ENCODE measurements at places on chromosomes 3 and 15. TPM values are rescaled to one million over a fixed set of nuclear protein-coding genes. Genes with fewer than 3 reads are reported as not detected.

- H3K27me3 ChIP-seq: no peaks in the 10 kb centered on the region
- H3K36me3 ChIP-seq: no peaks in the 10 kb centered on the region
- H3K4me3 ChIP-seq: no peak overlapping the region
Observed at GRCh38 chr15:58159827-58160386, 21.7 kb downstream of the AQP9 start.

DNA sequence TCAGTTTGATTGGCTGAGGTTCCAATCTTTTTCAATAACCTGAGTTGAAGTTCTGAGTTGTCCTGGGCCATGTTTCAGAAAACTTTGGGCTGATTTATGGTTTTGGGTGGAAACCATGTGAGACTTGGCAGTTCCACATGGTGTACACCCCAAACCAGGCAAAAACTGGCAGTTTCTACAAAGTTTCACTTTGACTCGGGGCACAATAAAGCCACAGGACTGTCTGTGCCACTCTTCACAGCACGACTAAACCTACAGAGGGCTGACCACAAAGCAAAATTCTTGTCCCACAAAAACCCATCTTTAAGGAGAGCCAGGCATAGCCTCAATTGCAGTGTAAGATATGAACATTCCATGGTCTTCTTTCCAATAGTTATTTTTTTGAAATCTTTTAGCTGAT, 155.0 kb downstream of the DUT start:
- H3K4me3 ChIP-seq: no peak overlapping the region
- no peak for DNase-seq
- peaks cover 52% of the 10 kb centered on the region for H3K36me3 ChIP-seq
- H3K27me3 ChIP-seq: no peaks in the 10 kb centered on the region
- H3K4me1 ChIP-seq: no peaks in the 10 kb centered on the region
- no peak overlapping the region for H3K27ac ChIP-seq

DNA sequence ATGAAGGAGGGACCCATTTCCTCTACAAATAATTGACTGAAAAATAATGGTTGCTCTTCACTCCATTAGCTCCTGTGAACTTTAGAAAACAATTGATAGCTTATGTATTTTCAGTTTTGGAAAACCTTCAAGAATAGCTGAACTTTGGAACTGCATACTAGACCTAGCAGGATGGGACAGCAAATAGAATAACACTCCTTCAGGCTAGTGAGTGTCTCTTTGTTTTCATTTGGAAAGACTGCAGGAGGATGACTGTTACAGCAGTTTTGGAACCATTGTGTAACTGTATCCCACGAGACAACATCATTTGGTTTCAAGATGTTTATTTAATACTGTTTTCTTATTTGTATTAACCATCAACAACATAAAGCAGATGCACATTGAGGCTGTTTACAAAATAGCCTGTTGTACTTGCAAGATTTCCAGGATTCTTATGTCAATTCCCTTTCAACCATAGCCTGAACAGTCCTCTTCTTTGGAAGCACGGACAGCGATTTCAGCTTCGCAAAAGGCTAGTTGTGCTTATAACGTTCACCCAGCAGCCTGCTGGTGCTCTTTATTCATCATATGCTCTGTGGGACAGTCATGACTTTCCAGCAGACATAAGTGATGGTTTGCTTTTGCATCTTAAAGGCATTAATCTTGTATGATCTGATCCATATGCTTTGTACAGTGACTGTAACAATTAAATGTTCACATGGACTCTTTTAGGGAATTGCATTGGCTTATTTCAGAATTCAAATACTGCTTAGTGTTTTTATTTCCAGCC, 335.5 kb downstream of the IL5RA start:
- no peak overlapping the region for H3K4me3 ChIP-seq
- H3K27ac ChIP-seq: no peak overlapping the region
- no peak for DNase-seq
- no peaks in the 10 kb centered on the region for H3K4me1 ChIP-seq
- no peaks in the 10 kb centered on the region for H3K36me3 ChIP-seq

DNA sequence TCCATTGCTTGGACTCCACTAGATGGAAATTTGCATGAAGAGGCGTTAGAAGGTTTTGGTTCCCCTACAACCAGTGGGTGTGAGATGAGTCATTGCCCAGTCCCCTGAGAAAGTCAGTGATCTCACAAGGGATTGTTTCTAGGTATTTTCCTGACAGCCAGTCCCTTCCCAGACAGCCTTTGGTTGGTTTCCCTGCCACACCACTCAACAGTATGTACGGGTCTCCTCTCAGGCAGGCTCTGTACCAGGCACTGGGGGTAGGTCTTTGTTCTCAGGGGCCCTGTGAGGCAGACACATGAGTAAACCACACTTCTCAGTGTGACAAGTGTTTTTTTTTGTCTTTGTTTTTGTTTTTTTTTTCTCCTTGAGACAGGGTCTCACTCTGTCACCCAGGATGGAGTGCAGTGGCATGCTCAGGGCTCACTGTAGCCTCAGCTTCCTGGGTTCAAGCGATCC, 4.0 kb downstream of the LAMP3 start:
- peaks cover 6% of the 10 kb centered on the region for H3K4me1 ChIP-seq
- DNase-seq: no peak
- no peaks in the 10 kb centered on the region for H3K36me3 ChIP-seq

DNA sequence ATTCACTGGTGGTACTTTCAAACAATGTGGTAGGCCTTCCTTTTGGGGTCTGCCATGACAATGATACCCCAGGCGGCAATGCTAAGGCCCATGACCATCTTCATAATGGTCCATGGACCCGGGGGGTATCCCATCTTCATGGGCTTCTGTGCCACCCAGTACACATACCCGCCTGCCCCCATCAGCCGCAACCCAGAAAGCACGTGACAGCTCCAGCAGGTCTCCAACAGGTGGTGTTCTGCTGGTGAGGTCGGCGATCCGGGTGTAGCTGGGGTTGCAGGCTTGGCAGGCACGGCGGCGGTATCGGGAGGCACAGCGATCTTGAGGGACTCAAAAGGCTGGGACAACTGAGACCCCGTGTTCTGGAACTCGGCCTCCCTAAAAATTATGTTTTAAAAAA, 214.5 kb downstream of the SNRPN start:
- no peaks in the 10 kb centered on the region for H3K4me1 ChIP-seq
- H3K27me3 ChIP-seq: no peaks in the 10 kb centered on the region
- H3K36me3 ChIP-seq: no peaks in the 10 kb centered on the region
- DNase-seq: no peak

GRCh38 chr15:88609344-88610090, 11.6 kb upstream of the AEN start:
- H3K4me1 ChIP-seq: peaks cover 16% of the 10 kb centered on the region
- no peaks in the 10 kb centered on the region for H3K36me3 ChIP-seq
- H3K4me3 ChIP-seq: no peak overlapping the region
- H3K27ac ChIP-seq: no peak overlapping the region
- no peak for DNase-seq

DNA sequence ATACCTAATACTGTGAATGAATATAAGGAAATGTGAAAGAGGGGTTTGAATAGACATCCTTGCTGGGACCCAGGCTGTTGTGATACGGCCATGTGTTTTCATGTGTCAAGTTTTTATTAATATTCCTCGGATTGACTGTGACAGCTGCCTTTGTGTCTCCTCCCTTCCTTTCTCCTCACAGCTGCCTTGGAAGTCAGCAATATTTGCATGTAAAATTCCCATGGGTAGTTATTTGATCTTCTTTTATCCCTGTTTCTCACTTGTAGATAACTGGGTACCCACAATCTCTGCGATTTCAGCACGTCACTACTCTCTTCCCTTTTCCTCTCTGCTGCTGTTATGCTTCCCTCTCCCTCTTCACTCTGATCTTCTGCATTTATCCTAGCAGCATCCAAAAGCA, 9.4 kb downstream of the GPR156 start:
- no peak overlapping the region for H3K4me3 ChIP-seq
- H3K4me1 ChIP-seq: no peaks in the 10 kb centered on the region
- H3K27ac ChIP-seq: no peak overlapping the region
- H3K27me3 ChIP-seq: no peaks in the 10 kb centered on the region
- no peaks in the 10 kb centered on the region for H3K36me3 ChIP-seq
- no peak for DNase-seq

GRCh38 chr3:45987368-45988291, 8.0 kb downstream of the FYCO1 start:
- DNase-seq: no peak
- peak overlapping the region; percentile 99 for H3K27ac ChIP-seq
- no peaks in the 10 kb centered on the region for H3K27me3 ChIP-seq
- H3K36me3 ChIP-seq: no peaks in the 10 kb centered on the region

- H3K27ac ChIP-seq: no peak overlapping the region
- H3K36me3 ChIP-seq: no peaks in the 10 kb centered on the region
- H3K4me1 ChIP-seq: no peaks in the 10 kb centered on the region
- H3K27me3 ChIP-seq: no peaks in the 10 kb centered on the region
- no peak overlapping the region for H3K4me3 ChIP-seq
Observed at GRCh38 chr3:81643721-81644120, 117.7 kb downstream of the GBE1 start.

- H3K4me3 ChIP-seq: no peak overlapping the region
- H3K4me1 ChIP-seq: no peaks in the 10 kb centered on the region
- DNase-seq: no peak
- no peaks in the 10 kb centered on the region for H3K27me3 ChIP-seq
- H3K27ac ChIP-seq: no peak overlapping the region
- H3K36me3 ChIP-seq: no peaks in the 10 kb centered on the region
Observed at GRCh38 chr3:83513677-83514076, 1445.1 kb upstream of the CADM2 start.

DNA sequence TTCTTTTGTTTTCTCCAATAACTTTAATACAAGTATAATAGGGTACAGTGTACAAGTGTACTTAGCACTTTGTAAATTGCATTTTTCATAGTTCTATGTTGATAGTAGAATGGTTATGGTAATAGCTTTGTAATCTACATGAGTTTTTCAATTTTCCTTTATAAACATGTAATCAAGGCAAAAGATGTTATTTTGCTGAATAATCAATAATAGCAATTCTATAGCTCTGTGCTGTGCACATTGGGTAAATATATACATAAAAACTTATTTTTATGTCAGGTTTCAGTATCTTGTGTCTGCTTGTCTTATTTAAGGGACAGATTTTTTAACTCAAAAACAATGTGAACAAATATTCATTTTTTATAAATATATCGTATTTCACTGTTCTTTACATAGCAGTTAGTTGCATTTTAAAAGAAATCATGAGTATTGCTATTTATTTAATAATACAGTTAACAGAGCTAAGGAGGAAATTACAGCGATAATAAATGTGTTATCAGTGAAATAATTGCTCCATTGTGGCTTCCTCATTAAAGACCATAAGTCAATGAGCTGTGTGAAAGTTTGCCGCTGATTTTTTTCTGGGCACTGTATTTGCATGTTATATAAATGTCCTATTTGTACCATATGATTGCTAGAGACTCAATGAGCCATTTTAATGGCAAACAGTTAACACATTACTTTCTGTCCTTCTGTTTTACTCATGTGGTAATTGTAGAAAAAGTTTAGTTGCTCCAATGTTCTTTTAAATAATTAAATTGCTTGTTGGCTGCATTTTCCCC, 214.6 kb upstream of the STAC start:
- no peak for DNase-seq
- no peak overlapping the region for H3K27ac ChIP-seq
- H3K4me3 ChIP-seq: no peak overlapping the region
- no peaks in the 10 kb centered on the region for H3K27me3 ChIP-seq
- no peaks in the 10 kb centered on the region for H3K4me1 ChIP-seq
- no peaks in the 10 kb centered on the region for H3K36me3 ChIP-seq

- H3K4me1 ChIP-seq: no peaks in the 10 kb centered on the region
- DNase-seq: no peak
- H3K36me3 ChIP-seq: no peaks in the 10 kb centered on the region
- no peaks in the 10 kb centered on the region for H3K27me3 ChIP-seq
Observed at GRCh38 chr3:194632226-194632808, 902 bp downstream of the TMEM44 start.

SPINK8 gene
- not detected for total RNA-seq

CELSR3 gene
- total RNA-seq: 3.0 TPM

UBA3 gene
- 36.1 TPM for total RNA-seq

EPHB3 gene
- total RNA-seq: 5.0 TPM

CYP19A1 gene
- total RNA-seq: 0.54 TPM

All from thoracic aorta (tissue), 2 donors.